ENCODE measurements at places on chromosomes 6 and 20.

DNA sequence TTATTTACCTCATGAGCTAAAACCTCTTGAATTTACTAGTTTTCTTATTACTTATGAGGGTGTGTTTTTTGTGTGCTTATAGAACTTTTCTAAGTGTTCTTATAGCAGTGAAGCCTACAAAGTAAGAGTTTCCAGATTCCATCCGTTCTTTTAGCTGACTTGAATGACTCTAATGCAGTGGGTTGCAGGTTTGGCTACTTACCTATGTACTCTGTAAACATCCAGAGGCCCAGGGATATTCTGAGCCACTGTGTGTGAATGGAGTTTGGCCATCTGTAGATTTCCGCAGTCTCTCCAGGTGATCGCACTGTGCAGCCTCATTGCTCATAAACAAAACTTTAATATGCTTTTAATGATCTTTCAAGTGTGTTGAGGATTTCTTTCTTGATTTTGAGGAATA, 157.8 kb downstream of the MYO6 start:
- DNase-seq, result no peak

- no peak for DNase-seq
Measured at GRCh38 chr6:22447249-22448196, 121.8 kb upstream of the HDGFL1 start.

DNA sequence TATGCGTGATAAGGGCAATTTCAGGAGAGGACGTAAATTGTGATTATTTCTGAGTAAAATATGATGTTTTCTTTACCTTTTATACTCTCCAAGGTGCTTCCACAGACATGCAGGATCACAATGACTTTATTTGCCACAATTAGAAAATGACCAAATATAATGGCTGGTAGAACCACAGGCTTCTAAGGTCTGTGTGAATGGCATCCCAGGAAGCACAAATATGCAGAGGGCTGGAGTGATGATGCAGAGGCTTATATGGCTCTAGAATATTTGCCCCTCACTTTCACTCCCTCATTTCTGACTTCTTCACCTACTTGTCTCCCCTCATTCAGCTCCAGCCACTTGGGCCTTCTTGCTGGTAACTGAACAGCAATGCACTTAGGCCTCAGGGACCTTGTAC, 502.1 kb upstream of the MAP3K7 start:
- DNase-seq, result no peak

DNA sequence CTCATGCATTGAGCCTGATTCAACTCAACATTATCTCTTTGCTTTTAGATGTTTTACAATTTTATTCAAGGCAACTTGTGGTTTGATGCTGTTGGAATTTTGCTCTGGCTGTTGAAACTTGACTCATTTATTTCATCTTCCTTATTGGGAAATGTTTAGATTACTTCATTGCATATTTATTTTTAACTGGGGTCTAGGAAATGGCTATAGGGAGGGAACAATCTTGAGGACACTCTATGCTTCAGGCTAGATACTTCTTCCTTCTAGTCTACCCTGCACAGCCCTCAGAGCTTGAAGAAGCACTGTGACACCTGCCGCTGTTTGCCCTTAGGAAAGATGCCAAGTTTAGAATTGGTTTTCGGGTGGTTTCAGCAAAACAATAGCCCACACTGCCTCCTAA, 183.4 kb downstream of the ADGRG6 start:
- DNase-seq, result peak; percentile 13

GRCh38 chr6:84251891-84252539, 24.6 kb upstream of the CEP162 start:
- no peak for DNase-seq

GRCh38 chr20:57577679-57578475, 17.0 kb downstream of the PCK1 start:
- no peak for DNase-seq

DNA sequence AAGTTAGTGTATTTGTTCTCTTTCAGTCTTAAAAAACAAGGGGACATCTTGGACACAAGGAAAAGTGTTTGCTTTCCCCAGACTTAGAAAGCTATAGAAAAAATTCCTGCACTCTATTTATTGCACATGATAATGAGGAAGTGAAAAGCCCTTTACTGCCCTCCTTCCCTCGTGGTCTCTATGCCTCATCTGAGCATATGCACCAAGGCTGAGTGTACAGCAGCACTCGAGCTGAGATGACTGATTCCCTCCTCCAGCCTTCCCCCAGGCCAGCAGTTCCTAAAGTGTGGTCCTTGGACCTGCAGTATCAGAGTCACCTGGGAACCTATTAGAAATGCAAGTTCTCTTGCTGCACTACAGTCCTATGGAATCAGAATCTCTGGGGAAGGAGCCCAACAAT, 14.3 kb upstream of the LAMP5 start:
- no peak for DNase-seq

- DNase-seq, result no peak
Measured at GRCh38 chr6:2988094-2988425, 11.6 kb upstream of the NQO2 start.

GRCh38 chr20:3687655-3688054, 5.8 kb upstream of the ADAM33 start:
- DNase-seq, result peak; percentile 22

DNA sequence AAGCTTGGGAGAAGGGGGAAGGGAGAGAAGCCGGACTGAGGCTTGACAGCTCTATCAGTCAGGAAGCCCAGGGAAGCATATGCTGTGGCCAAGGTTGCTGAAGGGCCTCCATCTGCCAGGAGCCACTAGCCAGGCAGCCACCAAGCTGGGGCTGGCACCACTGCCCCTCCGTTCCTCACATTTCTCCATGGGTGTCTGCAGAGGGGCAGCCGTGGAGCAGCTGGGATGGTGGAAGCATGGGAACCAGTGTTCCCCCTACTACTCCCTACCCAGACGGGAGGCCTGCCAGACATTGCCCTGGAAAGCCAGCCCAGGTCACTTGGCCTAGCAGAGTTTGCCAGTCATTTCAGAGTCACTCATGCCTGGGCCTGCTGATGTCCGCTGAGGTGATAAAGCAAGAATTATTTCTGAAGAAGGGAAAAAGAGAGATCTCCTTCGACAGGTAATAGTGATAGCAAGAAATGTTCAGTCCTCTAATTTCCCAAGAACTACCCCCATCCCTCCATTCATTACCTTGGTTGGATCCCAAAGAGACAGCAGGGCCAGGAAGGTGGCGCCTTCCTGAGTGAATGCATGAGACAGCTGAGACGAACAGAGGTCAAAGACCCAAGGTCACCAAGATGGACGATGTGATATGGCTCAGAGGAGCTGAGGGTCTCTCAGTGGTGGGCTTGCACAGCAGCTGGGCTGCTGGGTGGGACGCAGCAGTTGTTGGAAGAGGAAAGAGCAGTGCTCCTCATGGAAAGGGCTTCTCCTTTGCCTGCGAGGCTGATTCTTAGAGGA, 21.9 kb downstream of the SNPH start:
- no peak for DNase-seq

DNA sequence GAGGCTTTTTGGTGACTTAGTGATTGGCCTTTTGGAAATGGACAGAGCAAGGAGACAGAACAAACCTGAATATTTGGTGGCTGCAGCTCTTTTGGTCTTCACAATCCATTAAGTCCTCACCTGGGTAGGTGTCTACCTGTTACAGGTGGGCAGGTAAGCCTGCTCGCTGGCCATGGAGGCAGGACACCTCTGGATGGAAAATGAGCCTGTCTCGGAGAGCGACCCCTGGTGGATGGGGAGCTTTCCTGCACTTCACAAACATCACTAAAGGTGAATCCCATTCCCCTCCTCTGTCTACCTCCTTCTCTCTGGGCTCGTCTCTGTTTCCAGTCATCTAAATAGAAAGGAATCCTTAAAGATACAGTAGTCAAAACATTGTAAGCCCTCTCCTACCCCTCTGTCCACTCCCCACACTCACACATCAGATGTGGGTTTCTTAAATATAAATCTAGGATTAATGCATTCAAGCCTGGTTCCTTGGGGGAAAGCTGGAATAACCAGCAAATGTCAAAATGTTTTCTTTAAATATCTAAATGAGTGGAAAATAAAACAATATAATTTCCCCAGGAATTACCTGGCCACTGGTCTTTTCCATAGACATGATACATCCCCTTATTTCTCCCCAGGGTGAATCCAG, 304.9 kb downstream of the CDH26 start:
- DNase-seq, result no peak

DNA sequence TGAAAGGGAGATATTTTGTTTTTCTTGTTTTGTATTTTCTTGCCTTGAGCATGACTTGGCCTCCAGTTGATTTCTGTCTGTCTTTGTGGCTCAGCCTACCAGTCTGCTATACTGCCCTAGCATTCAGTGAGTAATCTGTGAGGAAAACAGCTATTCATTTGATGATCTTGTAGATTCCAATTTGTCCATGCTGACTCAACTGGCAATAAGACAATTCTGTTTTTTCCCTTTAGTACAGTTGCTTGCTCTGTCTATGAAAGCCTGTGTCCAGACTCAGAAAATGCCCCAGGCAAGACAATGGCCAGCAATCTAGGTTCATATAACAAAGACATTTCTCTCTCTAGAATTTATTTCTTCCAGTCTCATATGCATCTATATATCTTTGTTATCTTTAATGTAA, 10.9 kb upstream of the SOX4 start:
- DNase-seq, result no peak

GRCh38 chr6:130240232-130240631, 17.5 kb upstream of the SAMD3 start:
- peak; percentile 63 for DNase-seq

DNA sequence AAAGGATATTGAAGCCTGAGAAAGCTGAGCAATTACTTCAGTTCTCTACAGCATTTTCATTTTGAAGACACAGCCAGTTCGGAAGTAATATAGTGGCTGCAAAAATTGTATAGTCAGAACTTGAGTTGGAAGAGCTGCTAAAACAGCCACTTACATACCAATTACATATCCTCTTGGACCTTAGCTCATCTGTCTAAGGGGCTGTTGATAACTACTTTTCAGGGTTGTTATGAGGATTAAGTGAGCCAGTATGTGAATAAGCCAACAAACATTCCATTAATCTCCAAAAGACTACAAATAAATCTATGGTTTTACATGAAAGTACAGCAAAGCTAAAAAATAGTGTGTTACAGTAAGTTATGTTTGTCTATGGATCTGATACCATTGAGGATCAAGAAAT, 59.7 kb downstream of the TMEM200A start:
- DNase-seq, result no peak

DNA sequence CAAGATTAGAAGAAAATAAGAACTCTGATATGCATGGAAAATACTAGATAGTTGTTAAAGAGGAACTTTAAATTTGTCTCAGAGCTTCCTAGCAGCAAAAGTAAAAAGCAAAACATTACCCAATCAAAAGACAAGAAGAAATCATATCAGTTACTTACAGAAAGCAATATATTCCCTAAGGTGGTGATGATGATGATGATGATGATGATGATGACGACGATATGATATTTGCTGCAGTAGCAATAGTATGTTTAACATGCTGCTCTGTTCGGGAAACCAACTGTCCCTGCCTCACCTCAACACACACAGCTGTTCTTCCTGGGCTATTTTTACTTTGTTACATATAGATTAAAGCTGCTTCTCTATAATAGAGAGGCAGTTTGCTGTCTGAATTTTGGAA, 12.0 kb upstream of the TBX18 start:
- DNase-seq, result no peak

DNA sequence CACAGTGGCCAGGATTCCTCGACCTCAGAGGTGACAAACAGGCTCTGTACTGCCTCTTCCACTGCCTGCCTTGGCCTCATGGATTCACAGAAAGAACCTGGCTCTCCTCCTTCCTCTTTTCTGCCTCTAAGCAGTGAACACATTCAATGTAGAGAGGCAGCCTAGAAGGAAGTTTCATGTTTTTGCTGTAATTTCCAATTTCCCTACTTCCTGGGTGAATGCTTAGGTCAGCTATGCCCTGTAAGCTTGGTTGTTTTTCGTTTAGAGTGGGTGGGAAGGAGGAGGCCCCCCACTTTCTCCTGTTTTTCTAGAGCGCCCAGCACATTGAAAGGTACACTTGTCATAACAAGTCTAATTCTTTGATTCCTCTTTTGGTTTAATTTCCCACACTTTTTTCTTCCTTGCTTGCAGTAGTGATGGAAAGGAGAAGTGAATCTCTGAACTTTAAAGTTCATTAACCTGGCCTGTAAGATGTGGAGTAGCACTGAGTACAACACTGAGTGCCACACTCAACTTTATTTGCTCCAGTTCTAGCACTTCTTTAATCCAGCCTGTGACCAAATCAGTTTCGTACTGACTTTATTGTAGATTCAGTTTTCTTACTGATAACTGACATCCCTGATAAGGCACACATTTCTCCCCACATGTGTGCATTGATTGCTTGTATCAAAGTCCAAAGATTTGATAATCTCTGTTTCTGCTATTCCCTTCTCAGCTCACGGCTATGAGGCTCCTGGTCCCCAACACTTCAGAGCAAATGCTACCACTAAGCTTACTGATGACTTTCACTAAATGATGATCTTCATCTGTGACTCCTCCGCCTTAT, 100.0 kb upstream of the MAN1A1 start:
- no peak for DNase-seq
